Occipital lobe (tissue), 3 donors: ENCODE measurements at places on chromosomes 5 and 9. TPM values are rescaled to one million over a fixed set of nuclear protein-coding genes. Genes with fewer than 3 reads are reported as not detected.

The PCDHGC4 gene
- total RNA-seq = 91.2 TPM

The GABRB2 gene
- 98.1 TPM for total RNA-seq

The SLC4A9 gene
- under 0.01 TPM for total RNA-seq

The GCNT1 gene
- 4.4 TPM for total RNA-seq

The ADAMTS12 gene
- total RNA-seq = 1.2 TPM

The ADCY2 gene
- 13.4 TPM for total RNA-seq

The CMYA5 gene
- total RNA-seq = 1.2 TPM

The GPR107 gene
- 22.3 TPM for total RNA-seq

The FCHO2 gene
- total RNA-seq = 74.4 TPM

The PCA3 gene
- total RNA-seq = 0.16 TPM

The C5orf58 gene
- not detected for total RNA-seq

The ENTPD8 gene
- total RNA-seq = 0.16 TPM

The PCDHA1 gene
- total RNA-seq = 6.6 TPM

The SPINK1 gene
- total RNA-seq = not detected

The ACOT12 gene
- 2.8 TPM for total RNA-seq
